Stimulated activated CD8-positive, alpha-beta memory T cell treated with anti-CD3 and anti-CD28 coated beads, Interleukin-2, amount 100 ng/mL, for 1 hour (primary cell): ENCODE measurements at places on chromosomes 7 and 10.

GRCh38 chr10:78038105-78038504, 4.4 kb downstream of the RPS24 start:
- DNase-seq = no peak

DNA sequence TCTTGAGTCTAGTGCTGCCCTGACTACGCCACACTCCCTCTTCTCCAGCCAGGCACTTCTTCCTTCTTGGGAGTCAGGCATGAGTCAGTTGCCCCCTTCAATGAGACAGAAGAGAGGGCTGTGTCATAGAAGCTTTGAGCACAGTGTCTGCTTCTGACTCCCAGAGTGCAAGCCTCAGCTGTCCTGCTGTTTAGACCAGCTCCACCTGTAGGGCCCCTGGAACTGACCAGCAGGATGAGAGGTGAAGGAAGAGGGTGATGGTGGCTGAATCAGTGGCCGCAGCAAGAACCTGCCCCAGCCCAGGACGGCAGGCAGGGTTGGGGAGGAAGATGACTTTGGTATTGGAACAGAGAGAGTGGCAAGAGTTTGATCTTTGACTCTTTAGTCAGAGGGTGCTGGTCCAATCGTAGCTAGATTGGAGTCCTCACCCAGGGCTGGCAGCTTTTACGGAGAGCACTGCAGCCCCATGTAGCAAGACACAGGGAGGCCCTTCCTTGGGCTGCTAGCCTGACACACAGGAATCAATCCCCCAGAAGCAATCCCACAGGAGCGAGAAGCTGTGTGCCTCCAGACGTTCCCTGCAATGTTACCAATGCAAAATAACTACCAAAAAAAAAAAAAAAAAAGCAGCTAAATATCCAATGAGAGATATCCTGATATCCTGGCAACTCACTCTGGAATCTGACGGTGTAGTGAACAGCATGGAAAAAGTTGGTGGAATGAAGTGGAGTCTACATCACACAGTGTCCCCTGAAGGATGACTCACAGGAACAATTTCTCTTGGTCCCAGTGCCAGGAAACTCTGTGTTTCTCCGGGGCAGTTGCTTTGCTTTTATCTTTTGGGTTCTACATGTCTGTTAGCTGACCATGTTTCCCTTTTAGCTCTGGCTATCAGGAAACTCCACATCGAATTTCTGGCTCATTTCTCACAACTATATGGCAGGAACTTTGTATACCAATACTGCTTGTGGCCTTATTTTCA, 6.9 kb downstream of the C10orf62 start:
- no peak for DNase-seq

DNA sequence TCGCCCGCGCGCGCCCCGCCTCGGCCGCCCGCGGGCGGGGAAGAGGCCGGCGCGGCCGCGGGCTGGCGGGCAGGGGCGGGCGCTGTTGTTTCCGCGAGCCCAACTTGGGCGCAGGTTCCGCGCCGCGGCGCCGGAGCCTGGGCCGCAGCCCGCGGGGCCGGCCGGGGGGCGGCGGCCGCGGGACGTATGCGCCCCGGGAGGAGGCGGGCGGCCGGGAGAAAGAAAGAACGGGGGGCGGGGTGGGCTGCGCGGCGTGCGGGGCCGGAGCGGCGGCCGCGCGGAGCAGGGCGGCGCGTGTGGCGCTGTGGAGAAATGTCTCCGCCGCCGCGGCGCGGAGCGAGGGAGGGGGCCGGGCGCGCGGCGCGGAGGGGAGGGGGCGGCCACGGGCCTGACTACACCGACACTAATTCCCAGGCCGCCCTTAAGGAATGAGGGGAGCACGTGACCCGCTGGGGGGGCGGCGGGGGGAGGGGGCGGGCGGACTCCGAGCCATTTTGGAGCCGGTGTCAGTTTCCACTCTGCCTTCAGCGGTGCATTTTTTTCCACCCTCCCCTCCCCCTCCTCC, at the start of gene BMI1:
BMI1 (plus strand) TSS at position 509 of the 565 bp plus-strand sequence. CDS start 5,351 bp downstream, outside the sequence.
- no peak for DNase-seq

GRCh38 chr10:7410301-7410861, 453 bp downstream of the SFMBT2 start:
- DNase-seq = no peak

- DNase-seq = no peak
Observed at GRCh38 chr10:18486438-18486837, 164.9 kb downstream of the NSUN6 start.

DNA sequence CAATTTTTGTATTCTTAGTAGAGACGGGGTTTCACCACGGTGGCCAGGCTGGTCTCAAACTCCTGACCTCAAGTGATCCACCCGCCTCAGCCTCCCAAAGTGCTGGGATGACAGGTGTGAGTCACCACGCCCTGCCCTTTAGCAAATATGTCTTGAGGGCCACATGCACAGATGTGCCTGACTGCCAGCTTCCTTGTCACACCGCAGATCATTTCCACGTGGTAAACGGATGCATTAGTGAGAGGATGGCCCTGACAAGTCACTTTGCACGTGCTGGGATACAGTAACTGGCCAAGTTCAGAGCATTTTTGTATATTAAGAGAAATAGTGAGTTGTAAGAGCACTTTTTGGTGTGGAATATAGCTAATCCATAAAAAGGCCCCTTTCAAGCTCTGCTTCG, 44.3 kb upstream of the FAM180A start:
- no peak for DNase-seq

GRCh38 chr7:117283779-117284178, 39.1 kb downstream of the WNT2 start:
- no peak for DNase-seq

DNA sequence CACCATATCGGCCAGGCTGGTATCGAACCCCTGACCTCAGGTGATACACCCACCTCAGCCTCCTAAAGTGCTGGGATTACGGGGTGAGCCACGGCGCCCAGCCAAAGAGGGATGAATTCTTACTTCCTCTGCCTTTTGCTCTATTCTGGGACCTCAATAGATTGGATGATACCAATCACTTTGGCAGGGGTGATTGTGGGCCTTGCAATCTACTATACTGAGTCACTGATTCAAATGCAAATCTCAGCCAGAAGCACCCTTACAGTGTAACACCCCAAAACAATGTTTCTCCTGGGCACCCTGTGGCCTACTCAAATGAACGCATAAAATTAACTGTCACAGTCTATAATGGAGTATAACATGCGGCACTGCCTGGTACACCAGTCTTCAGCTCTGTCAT, 596.7 kb upstream of the LRRTM3 start:
- DNase-seq = no peak

DNA sequence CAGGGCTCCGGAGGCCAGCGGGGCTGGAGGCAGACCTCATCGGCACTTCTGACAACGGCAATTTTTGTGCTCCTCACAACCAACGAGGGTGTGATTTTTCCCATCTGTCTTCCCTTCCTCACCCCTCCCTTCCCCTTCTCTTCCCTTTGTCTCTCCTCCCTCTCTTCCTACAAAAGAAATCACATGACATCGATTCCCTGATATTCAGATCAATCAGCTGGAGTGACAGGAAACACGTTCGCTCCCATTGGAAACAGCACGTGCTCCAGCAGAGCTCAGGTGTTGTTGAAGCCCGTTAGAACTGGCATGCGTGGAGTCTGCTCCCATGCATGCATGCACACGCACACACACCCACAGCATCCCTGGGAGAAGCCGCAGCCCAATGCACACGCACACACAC, 222.4 kb downstream of the PTPRN2 start:
- no peak for DNase-seq

DNA sequence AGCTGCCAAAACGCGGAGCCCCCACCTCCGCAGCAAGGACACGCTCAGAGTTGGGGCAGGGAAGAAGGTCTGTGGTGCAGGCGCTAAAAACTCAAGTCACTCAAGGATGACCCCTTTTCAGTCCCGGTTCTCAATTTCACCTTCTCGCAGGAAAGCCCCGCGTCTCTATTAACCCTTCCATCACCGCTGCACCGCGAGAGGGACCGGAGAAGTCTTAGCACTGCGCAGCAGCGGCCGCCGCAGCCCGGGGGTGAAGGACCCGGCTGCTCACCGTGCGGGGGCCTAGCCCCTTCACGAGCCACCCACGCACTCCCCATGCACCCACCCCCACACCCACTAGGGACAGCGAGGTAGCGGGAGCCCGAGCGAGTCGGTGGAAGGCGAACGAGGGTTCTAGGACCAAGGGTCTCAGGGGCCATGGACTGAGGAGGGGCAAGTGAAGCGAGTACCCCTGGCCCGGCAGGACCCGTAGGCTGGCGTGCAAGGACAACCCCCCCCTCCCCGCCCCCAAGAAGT, 162.9 kb downstream of the SH3PXD2A start:
- no peak for DNase-seq

DNA sequence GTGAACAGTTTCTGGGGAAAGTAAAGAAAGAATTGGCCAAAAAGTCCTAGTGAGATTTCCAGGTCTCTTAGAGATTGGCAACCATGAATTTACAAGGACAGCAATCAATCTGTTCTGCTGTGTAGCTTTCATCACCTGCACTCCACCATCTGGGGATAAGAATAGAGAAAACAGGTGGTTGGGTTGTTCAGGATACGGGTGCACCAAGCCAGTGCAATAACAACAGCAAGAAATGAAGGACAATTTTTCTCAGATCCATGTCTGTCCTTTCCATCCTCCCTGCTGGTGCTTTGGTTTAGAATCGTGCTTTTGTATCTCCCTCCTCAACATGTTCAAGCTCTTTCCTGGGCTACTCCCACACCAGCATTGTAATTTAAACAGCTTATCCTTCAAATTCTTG, 787.7 kb downstream of the GRID1 start:
- no peak for DNase-seq

- peak; percentile 7 for DNase-seq
Observed at GRCh38 chr10:69179089-69179742, 818 bp upstream of the SUPV3L1 start.

DNA sequence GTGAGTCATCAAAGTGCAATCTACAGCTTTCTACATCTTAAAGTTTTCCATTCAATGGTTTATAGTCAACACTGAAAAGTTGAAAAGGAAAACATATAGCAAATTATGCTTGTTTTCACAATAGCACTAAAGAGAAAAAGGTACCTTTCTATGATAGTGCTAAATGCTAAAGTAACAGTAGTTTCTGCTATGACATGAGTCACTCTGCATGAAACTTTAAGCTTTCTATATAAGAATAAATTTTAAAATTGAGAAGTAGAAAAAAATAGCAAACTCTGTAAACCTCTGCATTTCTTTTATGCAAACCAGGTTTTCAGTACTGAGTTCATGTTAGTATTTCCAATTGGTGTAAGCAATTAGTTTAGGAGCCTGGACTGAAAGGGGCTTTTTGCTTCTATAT, 31.2 kb upstream of the TMEM168 start:
- no peak for DNase-seq

- no peak for DNase-seq
Observed at GRCh38 chr7:151415375-151416105, 5.7 kb upstream of the WDR86 start.

DNA sequence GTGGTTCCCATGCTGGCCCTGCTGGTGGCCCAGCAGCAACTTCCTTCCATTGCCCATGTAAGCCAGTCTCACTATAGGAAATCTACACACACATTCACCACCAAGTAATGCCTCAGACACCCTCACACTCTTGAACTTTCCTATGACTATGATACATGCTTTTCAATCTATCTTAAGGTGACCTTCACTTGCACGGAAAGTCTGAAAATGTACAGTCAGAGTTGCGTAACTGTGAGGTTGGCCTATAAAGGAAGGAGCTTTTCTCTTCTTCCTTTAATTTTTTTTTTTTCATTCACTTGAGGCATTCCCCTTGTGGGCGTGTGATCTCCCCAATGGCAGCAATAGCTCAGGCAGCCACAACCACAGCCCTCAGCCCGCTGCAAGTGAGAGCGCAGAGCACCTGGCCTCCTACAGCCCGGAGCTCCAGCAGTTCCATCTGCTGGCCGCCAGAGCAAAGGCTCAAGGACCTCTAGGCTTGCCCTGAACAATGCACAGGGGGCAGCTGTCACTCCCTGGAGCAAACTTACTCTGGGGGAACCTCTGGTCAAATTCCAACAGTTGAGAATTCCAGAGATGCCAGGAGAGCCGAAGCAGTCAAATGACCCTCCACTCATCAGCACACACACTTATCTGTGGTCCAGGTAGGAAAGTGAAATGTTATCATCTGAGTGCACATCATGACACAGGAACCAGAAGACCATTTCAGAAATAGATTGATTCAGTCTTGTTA, 123.1 kb upstream of the ADO start:
- peak; percentile 39 for DNase-seq

DNA sequence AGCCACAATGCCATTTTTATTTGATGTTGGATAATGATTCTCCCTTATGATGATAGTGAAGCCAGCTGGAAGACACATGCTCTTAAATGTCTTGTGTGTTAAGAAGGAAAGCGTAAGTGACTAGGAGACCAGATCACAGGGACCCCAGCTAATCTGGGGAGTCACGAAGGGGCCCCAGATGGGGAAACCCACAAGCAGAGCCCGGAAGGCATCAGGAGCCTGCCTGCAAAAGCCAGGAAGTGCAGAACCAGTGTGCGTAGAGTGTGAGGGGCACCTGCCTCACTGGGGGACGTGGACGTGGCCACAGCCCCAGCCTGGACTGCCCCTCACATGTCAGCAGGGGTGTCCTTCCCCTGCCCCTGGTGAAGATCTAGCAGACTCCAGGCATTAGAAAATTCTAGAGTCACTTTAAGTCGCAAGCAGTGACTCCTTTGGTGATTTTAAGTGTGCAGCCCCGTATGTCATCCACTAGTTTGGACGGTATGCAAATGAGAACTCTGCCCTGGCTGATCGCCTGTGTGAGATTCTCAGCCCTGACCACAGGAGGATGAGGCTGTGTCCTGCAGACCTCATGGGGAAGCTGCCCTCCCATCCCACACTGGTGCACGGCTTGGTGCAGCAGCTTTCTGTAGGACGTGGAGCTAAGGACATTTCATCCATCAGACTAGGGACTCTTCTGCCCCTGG, 243.0 kb downstream of the WDR37 start:
- DNase-seq = no peak

GRCh38 chr7:128139406-128139805, 101.7 kb upstream of the LEP start:
- no peak for DNase-seq

GRCh38 chr10:103592186-103593021, 98.9 kb downstream of the NEURL1 start:
- no peak for DNase-seq

DNA sequence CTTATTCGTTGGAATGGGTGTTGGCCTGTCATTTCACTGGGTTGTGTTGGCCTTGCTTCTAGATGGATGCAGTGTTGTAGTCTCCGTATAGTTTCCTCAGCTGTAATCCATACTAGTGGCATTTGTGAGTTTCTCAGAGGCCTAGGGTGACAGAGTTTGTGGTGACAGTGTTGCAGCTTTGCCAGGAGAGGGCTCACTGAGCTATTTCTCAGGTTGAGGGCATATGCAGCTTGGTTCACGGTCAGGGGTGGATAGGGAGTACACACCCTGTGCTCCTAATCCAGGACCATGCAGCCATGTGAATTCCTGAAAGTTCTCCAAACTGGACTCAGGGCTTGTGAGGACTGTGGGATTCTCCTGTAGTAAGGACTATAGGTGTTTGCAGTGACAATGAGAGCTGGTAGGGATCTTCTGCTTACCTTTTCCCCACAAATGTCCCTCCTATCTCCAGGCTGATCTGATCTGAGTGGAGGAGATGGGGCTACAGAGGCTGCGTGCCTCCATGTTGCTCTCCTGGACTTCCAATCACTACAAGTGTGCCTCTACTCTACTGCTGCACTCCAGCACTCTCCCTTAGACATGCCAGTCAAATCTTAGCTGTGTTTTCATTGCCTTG, 229.0 kb downstream of the STK31 start:
- no peak for DNase-seq

GRCh38 chr7:121505540-121506182, 109.6 kb upstream of the FAM3C start:
- no peak for DNase-seq

GRCh38 chr10:28480628-28480965, 52.3 kb upstream of the WAC start:
- DNase-seq = no peak
